ENCODE measurements at places on chromosomes 5 and 9.

GRCh38 chr5:8333977-8334376, 465.0 kb downstream of the MTRR start:
- DNase-seq = no peak

DNA sequence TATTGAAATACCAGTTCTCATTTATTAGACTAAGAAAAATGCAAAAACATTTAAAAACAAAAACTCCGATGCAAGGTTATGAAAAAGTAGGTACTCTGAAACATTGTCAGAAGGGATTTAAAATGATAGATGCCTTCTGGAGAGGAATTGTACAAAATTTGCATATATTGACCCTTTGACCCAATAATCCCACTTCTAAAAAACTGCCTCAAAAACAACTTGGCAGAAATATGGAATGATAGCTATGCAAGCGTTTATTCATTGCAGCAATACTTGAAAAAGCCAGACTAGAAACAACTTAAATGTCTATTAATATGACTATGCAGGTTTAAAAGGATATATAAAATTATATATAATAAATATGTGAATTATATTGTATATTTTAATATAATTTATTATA, 118.4 kb downstream of the PLK2 start:
- no peak for DNase-seq

GRCh38 chr9:133470988-133471387, 7.9 kb downstream of the SLC2A6 start:
- DNase-seq = no peak

DNA sequence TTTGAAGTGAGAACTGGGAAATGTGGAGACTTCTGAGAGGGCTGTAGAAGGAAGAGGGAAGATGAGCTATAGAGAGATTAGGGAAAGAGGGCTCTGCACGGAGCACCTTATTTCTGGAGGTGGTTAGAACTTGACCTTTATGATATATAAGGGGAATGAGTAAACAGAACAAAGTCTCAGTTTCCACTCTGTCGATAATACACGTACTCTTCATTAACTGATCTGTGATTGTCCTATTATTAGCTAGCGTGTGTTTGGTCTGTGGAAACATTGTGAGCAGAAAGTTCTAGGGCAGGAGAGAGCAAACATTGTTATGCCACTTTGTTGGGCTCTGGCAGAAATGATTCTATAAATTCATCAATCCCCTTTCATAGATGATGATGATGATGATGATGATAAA, 118.5 kb downstream of the UGCG start:
- DNase-seq = no peak

- DNase-seq = no peak
These were observed 51.2 kb upstream of the ZNF366 start for GRCh38 chr5:72558383-72558782.

DNA sequence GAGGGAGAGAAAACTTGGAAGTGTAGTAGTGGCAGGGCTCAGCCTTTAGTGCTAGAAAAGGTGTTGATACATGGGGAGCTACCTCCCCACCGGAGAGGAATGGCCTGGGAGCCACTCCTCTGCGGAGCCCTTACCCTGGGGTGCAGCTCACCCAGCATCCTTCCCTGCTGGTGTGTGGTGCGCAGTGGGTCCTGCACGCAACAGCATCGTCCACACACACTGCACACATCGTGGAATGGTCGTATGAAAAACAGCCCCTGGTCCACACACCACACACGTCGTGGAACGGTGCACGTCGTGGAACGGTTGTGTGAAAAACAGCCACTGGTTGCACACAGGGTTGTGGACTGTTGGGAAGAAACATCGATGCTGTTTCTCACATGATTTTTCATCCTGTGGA, 16.1 kb upstream of the AHRR start:
- peak; percentile 50 for DNase-seq

DNA sequence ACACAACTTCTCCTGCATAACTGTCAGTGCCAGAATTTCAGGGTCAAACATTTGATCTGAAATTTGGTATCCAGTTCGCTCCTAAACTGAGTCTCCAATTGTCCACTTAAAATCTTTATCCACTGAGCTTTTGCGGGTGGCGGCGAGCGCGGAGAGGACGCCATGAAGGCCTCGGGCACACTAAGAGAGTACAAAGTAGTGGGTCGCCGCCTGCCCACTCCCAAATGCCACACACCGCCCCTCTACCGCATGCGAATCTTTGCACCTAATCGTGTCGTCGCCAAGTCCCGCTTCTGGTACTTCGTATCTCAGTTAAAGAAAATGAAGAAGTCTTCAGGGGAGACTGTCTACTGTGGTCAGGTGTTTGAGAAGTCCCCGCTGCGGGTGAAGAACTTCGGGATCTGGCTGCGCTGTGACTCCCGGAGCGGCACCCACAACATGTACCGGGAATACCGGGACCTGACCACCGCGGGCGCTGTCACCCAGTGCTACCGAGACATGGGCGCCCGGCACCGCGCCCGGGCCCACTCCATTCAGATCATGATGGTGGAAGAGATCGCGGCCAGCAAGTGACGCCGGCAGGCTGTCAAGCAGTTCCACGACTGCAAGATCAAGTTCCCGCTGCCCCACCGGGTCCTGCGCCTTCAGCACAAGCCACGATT, 913.7 kb upstream of the DMAC1 start:
- DNase-seq = no peak

DNA sequence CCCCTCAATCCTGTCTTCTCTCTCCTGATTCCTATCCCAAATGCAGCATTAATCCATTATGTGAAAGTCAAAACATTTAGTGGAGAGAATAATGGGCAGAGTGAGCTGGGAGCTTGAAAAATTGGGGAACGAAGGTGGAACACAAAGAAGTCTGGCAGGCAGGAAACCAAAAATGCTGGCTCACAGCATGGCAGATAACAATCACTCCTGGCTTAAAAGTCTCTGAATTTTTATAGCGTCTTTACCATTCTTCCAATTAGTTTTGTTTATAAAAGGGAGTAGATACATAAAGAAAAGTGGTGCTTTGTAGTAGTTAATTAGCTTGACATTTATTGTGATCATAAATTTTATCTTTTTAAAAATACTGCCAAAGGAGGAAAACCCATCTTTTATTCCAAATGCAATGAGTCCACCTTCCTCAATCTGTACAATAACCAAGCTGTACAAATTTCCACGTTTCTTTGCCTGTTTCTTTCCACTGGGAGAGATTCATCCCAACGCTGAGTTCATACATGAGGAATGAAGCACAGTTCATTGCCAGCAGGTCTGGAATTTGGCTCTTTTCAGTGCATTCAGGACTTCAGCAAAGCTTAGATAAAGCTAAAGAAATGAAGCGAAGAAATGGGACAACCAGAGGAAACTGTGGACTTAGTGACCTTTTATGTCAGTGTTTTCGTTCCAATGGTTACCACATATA, 174.7 kb downstream of the HMHB1 start:
- no peak for DNase-seq

Data from spleen (tissue), 13 donors.